Testis (tissue), 5 donors: ENCODE measurements at places on chromosomes 12 and 14. TPM values are rescaled to one million over a fixed set of nuclear protein-coding genes. Genes with fewer than 3 reads are reported as not detected.

Gene CD27
- total RNA-seq: not detected

DNA sequence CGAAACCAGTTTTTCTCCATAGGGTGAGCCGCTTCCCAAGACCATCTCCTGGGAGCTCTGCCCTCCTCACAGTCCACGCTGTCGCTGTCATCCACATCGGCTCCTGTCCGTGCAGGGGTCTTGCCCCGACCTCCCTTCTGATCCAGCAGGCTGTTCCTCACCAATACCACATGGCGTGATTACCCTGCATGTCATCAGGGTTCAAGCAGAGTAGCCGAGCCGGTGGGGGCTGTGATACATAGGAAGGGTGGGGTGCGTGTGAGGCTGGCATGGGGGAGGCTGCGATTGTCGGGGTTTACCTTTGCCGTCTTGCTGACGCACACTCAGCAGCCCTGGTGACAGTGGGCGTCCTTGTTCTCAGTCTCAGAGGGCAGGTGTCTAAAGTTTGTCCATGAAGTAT lies 17.0 kb downstream of the TEDC1 start:
- no peaks in the 10 kb centered on the region for H3K27me3 ChIP-seq
- DNase-seq: no peak
- H3K36me3 ChIP-seq: no peaks in the 10 kb centered on the region
- H3K4me3 ChIP-seq: no peak overlapping the region
- H3K27ac ChIP-seq: no peak overlapping the region

DNA sequence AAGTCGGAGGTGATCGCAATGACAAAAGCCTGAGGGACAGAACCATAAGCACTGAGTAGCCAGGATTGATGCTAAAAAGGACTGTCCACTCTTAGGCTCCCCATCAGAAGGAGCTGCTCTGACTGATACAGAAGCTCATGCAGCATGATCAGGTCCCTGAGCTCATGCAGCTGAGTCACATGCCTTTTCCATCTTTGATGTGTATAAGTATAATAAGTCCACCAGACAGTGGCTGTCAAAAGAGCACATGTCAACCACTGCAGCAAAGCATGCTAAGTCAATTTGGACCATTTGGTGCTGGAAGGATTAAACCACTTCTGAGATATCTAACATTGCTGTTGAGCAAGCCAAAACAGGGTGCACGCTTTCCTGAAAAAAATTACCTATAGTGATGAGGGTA lies 144.1 kb downstream of the NTF3 start:
- H3K4me1 ChIP-seq: no peaks in the 10 kb centered on the region
- no peaks in the 10 kb centered on the region for H3K27me3 ChIP-seq
- no peak for DNase-seq

- no peak overlapping the region for H3K27ac ChIP-seq
- DNase-seq: no peak
- H3K27me3 ChIP-seq: no peaks in the 10 kb centered on the region
- no peak overlapping the region for H3K4me3 ChIP-seq
- H3K4me1 ChIP-seq: no peaks in the 10 kb centered on the region
- H3K36me3 ChIP-seq: no peaks in the 10 kb centered on the region
Measured at GRCh38 chr12:92747151-92747550, 44.4 kb downstream of the PLEKHG7 start.
